ENCODE measurements at places on chromosomes 1 and 21.

GRCh38 chr21:45599146-45599581 is 44.4 kb upstream of the PCBP3 start:
- DNase-seq, result no peak

- DNase-seq, result no peak
Measured at GRCh38 chr1:210598135-210598652, 269.5 kb downstream of the HHAT start.

DNA sequence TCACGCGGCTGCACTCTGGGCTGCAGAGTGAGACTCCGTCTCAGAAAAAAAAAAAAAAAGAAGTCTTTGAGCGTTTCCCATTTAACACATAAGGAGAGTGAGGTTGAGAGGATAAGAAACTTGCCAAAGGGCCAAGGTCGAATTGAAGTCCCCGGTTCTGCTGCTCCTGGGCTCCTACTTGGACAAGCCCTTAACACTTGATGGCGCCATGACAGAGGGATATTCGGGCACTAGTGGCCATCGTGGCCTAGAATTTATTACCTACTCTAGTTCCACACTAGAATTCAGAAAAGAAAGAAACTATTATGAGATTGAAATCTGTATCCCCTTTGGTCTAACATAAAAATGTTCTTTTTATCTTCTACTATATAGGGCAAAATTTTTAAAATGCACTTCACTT is 65.7 kb upstream of the NEK2 start:
- DNase-seq, result no peak

DNA sequence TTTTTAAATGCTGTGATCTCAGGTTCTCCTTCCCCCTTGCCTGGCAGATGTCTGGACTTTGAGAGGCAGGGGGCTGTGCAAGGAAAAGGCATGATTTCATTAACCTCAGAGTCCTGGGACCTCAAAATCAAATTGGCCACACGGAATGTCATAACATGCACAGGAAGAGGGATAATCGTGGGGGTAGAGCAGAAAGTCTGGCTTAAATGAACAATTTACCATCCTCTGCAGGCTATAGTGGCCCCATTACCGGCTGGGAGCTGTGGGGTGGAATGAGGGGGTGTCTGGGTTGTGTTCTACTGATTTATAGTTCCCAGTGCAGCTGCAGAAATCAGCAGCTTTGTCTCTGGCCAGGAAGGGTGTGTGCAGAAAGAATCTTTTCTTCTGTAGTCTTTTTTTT is 10.8 kb downstream of the OPRD1 start:
- no peak for DNase-seq

DNA sequence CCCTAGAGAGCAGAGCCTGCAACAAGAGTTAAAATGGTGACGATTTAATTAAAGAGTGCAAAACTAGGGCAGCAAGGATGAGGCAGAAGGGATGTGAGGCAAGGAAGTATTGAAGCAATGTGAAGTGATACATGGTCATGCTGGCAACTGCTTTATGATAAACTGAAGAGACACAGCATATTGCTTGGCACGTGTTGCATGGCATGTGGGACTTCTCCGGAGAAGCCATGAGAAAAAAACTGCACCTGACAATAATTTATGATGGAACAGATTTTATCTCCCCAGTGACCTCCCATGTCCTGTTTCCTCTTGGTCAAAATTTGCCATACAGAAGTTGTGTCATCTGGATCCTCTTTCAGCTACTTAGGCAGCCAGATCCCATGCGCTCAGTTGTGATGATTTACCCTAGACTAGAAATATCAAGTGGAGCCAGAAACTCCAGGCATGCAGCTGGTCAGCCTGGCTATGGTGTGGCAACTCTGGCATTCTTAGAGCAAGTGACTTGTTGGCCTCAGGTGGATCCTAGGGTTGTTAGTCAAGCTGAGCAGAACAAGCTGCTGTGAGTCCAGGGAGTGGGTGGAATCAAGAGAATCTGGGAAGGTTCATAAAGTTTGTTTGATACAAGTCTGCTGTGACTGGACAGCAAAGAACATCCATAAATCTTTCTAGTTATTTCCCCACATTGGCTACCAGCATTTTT is 611.4 kb upstream of the USP24 start:
- no peak for DNase-seq
